ENCODE measurements at places on chromosomes 4 and X.
A peak's percentile ranks its signal among the peaks of the same experiment; 100 is the strongest.

- no peak for DNase-seq
Measured at GRCh38 chr4:16686195-16686594, 212.2 kb downstream of the LDB2 start.

DNA sequence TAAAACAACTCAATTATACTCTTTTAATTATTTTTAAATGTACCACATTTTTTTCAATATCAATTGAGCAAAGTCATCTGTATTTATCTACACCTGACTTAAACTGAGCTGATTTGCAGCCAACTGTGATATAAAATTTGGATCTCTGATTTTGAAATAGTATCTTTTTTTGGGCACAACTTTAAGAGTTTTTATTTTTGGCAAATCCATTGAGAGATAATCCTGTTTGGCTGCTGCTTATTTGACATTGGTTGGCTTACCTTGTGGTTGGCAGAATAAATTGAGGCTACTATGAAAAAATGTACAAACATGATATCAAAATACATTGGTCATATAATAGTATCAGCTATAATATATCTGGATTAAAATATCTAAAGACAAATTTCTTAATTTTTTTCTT, 656.0 kb upstream of the NDST4 start:
- no peak for DNase-seq

DNA sequence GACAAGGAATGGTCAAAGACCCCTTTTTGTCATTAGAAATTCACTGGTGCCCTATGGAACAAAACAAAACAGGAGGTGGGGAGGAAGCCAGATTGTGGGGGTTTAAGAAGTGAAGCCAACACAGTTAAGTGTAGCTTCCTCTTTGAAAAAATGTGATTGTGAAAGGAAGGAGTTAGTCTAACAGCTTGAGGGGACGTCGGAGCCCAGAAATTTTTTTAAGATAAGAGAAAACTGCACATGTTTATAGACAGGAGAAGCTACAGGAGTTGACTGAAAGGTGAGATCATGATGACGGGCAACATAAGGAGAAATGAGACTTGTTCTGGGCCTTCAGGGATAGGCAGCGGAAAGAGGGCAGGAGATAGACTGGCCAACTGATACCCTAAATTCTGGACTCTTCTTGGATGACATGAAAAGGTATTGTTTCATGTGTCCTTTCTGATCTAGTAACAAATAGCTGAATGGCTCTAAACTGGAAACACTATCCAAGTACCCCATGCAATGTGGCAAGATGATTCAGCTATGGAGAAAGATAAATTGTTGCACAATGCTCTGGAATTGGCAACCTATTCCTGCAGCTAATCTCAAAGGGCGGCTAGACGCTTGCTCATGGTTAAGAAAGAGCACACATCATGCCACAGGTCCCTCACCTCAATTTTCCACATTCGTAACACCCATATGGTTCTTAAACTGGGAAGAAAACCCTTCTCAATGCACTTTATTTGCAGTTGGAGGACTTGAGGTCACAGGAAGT, 3.7 kb upstream of the HDAC8 start:
- DNase-seq, result peak; percentile 38

DNA sequence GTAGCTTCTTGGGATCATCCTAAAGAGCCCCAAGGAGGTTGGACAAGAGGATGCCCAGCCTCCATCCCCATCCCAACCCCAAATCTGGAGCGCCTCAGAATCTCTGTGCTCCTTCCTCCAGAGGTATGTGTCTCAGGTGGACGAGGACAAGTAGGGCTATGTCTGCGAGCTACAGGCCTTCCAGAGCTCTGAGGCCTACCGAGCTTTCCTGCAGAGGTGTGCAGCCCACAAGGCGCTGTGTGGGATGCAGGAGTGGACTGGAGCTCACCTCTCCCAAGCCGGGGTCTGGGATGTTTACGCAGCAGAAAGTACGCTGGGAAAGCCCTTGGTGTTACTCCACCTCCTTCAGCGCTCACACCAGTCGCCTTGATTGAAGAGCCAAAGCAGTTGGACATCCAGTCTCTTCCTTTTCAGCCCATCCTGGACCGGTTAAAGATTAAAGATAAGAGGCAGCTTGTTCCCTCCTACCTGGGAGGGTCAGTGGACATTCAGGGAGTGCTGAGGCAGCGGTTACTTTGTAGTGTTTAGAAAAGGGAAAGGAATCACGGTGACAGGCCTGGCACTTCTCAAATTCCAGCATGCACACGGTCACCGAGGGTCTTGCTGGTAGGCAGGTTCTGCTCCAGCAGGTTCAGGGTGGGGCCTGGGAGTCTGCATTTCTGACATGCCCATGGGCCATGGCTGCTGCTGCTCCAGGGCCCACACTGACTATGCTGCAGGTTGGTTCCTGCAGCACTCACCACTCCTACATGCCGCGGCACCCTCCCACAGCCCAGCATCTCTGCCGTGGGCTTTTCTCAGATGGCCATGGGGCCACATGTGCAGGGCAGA, 29.5 kb upstream of the JAKMIP1 start:
- DNase-seq, result no peak
